H7 (cell line): ENCODE measurements at places on chromosomes 12 and 14. TPM values are rescaled to one million over a fixed set of nuclear protein-coding genes. Genes with fewer than 3 reads are reported as not detected.

- no peak for DNase-seq
These were observed 31.3 kb downstream of the CLECL1 start for GRCh38 chr12:9701380-9702154.

- no peak for DNase-seq
These were observed 63.2 kb downstream of the DIO3 start for GRCh38 chr14:101624536-101624935.

TCL1A gene
- total RNA-seq = 0.33 TPM in 1 of 2 replicates, not detected in the other

GRCh38 chr12:110282956-110283817 lies 2.1 kb downstream of the ATP2A2 start:
- DNase-seq = no peak

- DNase-seq = no peak
These were observed 24.1 kb downstream of the PTGER2 start for GRCh38 chr14:52338051-52338681.

- no peak for DNase-seq
These were observed 8.2 kb downstream of the ALDH1L2 start for GRCh38 chr12:105076098-105076497.

- no peak for DNase-seq
These were observed 185.1 kb downstream of the ADGRD1 start for GRCh38 chr12:131138638-131139362.

- peak; percentile 99 for DNase-seq
These were observed 8.6 kb downstream of the SETD1B start for GRCh38 chr12:121812320-121812871.

GRCh38 chr14:89626233-89626806 lies 209.3 kb upstream of the FOXN3 start:
- DNase-seq = no peak

DNA sequence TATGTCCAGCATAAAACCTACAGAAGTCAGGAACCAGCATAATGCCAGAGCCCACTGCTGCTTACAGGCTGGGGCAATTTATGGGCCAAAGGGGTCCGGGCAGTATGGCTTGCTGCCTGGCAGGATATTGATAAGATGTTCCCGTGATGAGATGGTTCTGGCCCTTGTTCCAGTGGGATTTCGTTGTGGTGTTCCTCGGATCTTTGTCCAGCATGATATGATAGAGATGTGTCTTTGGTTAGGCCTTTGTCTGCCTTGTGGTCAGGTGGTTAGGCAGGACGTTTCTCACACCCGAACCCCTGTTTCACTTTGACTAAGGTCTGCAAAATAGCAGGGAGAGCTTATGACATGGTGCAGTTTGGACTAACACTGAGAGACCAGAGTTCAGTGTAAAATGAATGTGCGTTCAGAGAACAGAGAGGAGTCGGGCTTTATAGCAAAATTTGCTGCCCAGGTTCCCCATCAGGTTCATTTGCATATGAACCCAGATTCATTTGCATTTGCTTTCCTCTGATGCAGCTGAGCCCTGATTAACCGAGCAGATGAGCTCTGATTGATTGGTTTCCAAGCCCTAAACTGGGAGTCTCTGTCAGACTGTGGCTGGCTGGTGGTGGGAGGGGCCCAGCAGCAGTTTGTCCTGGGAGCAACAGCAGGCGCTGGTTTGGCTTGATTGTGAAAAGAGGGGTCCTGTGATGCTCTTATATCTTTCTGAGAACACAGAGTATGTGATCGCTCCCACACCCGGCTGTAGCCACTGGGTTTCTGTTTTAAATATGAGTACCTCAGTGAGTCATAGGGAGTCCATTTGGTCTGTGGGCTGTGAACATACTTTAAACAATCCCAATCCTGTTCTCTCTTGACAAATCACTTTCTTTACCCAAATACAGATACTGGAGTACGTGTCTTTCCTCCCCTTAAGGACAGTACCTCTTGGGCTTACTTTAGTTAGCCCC lies 156.3 kb upstream of the PZP start:
- DNase-seq = peak; percentile 64

- no peak for DNase-seq
These were observed 12.7 kb upstream of the SERPINA1 start for GRCh38 chr14:94401083-94401482.

DNA sequence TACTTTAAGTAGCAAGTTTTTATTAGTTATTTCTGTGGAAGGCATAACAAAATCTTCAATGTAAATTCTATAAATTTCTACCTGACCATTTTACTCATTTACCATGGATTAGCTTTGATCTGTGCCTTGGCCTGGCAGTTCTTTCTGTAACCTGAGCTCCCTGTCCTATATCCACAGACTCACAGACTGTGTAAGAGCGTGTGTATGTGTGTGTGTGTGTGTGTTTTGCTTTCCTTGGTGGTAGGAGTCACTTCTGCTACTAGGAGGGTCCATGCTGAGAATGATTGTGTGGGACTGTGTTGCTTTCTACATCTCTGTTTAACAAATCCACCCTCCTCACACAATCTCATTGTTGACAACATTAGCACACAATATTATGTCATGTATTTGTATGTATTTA lies 221.2 kb upstream of the PELI2 start:
- DNase-seq = no peak

KRT72 gene
- total RNA-seq = not detected in 2 replicates

GRCh38 chr14:64069634-64070359 lies 217.0 kb downstream of the SYNE2 start:
- DNase-seq = no peak

LRP1-AS gene
- total RNA-seq = not detected in 2 replicates

COCH gene
- total RNA-seq = 9.4 and 11.4 TPM in 2 replicates

GLIPR1L1 gene
- 12.8 and 17.6 TPM in 2 replicates for total RNA-seq
